ENCODE measurements at places on chromosomes 4 and X.

- DNase-seq, result no peak
These were observed 664.7 kb upstream of the FAM241A start for GRCh38 chr4:111480510-111480909.

- DNase-seq, result no peak
These were observed 21.7 kb upstream of the CSN1S1 start for GRCh38 chr4:69909195-69909594.

DNA sequence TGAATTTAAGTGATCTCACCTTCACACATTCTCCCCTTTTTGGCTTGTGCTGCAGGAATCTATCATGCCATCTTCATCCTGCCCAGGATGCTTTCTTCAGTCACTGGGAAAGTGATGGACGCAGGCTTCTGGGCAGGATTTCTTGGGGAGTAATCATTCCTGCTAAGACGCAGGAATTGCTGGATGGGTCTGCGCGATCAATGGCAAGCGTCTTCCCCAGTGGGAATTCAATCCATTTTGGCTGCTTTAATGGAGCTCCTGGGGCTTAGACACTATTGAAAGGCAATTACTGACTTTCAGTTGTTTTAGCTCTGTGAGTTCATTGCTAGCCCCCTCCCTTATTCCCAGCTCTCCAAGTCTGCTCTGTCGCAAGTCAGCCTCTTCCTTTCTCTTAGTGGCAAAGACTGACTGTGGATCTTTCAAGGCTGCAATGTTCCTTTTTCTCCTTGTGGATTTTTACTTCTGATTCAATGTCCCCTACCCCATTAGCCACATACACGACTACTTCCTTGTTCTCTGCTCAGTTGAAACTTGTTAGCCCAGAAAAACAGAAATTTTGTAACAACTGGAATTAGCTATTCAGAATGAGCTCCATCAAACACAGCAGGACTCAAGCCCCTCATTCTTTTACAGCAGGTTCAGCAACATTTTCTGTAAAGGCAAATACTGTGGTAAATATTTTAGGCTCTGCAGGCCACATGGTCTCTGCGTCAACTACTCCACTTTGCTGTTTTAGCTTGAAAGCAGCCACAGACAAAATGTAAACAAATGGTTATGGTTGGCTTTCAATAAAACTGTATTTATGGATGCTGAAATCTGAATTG lies 154.9 kb downstream of the ASB9 start:
- no peak for DNase-seq

DNA sequence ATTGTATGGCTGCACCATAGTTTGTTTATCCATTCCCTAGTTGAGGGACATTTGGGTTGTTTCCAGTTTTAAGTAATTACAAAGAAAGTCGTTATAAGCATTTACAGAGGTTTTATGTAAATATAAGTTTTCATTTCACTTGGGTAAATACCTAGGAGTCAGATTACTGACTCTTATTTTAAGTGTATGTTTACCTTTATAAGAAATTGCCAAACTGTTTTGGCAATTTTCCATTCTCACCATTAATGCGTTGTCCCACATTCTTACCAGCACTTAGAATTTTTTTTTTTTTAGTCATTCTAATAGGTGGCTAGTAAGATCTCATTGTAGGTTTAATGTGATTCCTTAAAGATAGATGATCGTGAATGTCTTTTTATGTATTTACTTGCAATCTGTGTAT lies 121.5 kb upstream of the NR3C2 start:
- DNase-seq, result no peak

- no peak for DNase-seq
These were observed 151.4 kb upstream of the USP9X start for GRCh38 chrX:40933706-40934425.

- no peak for DNase-seq
These were observed 1.1 kb upstream of the SEL1L3 start for GRCh38 chr4:25863831-25864418.
